ENCODE measurements at places on chromosomes 12 and 14. TPM values are rescaled to one million over a fixed set of nuclear protein-coding genes. Genes with fewer than 3 reads are reported as not detected.

DNA sequence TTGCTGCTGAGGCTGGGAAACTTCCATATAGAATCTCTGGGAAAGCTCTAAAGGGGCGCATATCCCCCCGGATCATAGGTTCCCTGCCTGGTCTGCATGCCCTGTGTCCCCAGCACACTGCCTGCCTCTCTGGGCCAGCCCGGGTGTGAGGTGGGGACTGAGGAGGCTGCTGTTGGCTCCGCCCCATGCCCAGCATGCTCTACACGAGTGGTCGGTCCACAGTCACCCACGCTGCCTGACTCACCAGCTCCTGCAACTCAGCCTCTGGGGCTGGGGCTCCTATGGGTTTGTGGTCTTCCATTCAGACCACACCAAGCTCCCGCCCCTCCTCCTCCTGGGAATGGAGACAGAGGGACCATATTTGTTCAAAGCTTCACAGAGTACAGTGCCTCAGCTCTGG lies 88.5 kb upstream of the ANO2 start:
- no peak for ATAC-seq

DNA sequence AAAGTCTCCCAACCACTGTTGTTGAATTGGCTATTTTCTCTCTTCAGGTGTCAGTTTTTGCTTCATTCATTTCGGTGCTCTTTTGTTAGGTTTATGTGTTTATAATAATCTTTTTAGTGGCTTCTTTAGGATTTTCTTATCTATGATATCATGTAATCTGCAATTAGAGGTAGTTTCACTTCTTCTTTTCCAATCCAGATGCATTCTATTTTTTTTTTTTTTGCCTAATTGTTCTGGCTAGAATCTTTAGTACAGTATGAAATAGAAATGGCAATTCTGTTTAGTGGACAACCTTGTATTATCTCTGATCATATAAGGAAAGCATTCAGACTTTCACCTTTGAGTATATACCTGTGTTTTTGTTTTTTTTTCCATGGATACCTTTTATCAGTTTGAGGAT lies 17.4 kb downstream of the CNOT2 start:
- no peak for ATAC-seq

GRCh38 chr12:94988471-94988870 lies 15.0 kb downstream of the NDUFA12 start:
- ATAC-seq = no peak

DNA sequence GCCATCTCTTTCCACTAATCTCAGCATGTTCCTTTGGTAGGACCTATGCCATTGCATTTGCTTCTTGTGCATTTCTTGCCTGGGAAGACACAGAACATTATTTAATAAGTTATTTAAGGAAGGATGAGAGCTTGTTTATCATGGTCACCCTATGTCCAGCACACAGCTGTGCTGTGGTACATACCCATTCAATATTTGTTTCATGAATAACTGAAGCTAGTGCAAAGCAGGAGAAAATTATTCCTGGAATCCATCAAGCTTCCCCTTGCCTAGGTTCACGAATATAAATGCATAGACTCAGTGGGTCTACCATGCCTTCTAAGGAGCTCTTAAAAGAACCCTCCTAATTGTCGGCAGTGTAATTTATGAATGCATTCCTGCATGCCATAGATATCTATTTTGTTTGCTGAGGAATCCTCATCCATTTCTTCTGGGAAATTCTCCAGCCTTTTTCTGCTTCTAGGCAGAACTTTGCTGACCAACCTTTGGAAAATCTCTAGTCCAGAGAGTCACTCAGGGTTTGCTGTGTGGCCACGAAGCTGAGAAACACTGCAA lies 599.8 kb upstream of the TMEM132C start:
- ATAC-seq = no peak

DNA sequence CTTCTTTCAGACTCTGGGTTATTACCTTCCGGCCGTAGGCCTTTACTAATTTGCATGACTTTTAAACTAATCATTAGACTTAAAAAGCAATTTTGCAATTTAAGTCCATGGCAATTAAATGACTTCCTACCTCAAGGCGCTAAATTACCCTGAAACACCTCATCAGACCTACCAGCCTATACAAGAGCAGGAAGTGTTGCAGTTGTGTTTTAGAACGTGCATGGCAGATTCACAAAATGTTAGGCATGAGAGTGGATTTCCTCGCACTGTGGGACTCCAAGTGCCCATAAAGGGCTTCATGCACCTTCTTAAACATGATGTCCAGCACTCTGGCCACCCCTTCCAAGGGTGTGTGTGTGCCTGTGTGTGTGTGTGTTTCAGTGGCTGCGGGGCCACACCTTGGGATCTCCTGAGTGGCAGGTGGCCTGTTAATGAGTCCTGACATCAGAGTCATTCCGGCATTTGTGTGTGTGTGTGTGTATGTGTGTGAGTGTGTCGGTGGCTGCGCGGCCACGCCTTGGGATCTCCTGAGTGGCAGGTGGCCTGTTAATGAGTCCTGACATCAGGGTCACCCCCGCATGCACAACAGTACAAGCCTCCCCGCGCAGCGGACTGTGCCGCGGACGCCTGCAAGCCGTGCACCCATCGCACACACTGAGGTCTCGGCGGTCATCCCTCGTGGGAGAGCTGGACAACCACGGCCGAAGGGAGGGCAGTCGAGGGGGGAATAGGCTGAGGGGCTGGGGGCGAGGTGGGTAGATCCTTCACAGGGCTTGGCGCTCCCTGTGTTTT lies 900 bp downstream of the C2CD5 start:
- ATAC-seq = peak; percentile 78

- ATAC-seq = no peak
These were observed 442.5 kb downstream of the KCNH5 start for GRCh38 chr14:62602712-62603111.

- peak; percentile 96 for ATAC-seq
These were observed 53.4 kb downstream of the PLBD1 start for GRCh38 chr12:14514154-14514842.

- ATAC-seq = no peak
These were observed 423.6 kb downstream of the BTG1 start for GRCh38 chr12:91722072-91722471.

DNA sequence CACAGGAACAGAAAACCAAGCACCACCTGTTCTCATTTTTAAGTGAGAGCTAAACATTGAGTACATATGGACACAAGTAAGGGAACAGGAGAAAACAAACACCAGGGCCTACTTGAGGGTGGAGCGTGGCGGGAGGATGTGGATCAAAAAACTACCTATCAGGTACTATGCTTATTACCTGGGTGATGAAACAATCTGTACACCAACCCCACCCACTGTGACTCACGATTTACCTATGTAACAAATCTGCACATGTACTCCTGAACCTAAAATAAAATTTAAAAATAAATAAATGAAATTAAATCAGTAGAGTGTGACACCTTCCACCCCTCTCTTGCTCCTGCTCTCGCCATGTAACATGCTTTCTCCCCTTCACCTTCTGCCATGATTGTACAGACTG lies 615.5 kb downstream of the RPL10L start:
- no peak for ATAC-seq

DNA sequence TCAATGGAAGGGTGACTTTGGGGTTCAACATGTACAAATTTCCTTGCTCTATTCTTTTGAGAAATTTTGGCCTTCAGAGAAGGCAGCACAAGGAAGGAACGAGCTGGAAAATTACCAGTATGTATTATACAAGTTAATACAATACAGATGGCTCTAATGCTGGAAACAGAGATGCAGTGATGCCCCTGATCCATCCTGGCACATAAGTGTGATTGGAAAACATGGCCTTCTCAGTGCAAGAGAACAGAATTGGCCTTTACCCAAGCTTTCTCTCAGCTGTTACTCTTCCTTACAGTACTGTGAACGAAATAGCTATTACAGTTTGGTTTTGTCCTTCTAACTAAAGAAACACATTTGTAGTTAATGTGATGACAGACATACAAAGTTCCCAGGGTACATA lies 102.5 kb upstream of the GPHB5 start:
- no peak for ATAC-seq

DNA sequence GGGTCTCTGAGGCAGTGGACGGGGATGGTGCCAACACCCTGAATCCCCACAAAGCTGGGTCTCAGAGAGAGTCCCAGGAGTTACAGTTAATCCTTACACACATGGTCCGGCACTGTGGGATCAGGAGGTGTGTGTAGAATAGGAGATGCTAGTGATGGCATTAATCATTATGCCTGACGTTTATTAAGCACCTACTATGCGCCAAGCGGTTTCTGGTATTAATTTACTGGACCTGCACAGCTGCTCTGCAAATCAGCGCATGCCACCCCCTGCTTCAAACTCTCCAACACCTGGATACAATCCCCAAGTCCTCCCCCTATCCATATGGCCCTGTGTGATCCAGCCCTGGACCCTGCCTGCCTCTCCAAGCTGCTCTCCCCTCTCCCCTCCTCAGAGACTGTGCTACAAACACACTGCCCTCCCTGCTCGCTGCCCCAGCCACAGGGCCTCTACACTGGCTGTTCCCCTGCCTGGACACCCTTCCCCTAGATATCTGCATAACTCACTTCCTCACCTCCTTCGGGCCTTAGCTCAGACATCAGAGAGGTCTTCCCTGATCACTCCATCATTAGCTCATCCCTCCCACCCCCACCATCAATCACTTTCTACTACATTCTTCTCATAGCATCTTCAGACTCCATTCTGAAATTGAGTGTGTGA lies 86.0 kb downstream of the RFLNA start:
- ATAC-seq = no peak

DNA sequence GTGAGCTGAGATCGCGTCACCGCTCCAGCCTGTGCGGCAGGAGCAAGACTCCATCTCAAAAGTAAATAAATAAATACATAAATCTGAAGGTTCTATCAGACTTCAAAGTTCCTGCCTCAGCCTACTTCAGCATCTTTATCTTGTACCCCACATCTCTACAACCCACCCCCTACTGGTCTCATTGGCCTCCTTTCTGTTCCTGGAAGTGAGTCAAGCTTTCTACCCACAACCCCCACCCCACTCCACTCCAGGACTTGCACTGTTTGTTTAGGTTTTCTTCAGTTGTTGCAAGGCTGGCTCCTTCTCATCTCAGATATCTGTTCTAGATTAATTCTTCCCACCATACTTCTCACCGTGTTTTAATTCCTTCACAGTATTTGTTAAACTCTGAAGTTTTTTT lies 714 bp upstream of the PSMC6 start:
- ATAC-seq = no peak

GRCh38 chr12:132323171-132324010 lies 6.0 kb downstream of the GALNT9 start:
- ATAC-seq = no peak

DNA sequence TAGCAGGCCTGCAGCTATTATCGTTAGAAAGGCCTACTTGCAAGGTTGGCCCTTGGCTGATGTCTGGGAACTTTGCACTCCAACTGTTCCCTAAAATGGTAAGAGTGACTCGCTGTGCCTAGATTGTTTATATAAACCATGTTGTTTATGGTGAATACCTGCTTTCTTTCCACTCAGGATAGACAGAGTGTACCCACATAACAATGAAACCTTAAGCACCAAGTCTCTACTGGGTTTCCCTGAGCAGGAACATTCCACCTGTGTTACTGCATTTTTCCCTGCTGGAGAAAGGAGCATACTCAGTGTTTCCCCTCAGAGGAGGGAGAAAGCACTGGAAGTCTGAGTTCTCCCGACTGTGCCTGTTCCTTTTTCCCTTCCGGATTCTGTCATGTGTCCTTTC lies 32.8 kb downstream of the ERP29 start:
- no peak for ATAC-seq

- no peak for ATAC-seq
These were observed 56.2 kb upstream of the ARHGAP5 start for GRCh38 chr14:32020882-32021281.

GRCh38 chr12:54131641-54132280 lies 57.0 kb downstream of the SMUG1 start:
- no peak for ATAC-seq

- no peak for ATAC-seq
These were observed 140.1 kb downstream of the ATP23 start for GRCh38 chr12:58081488-58081887.

- peak; percentile 61 for ATAC-seq
These were observed at the start of gene DPY19L2 for GRCh38 chr12:63668028-63668799. Gene DPY19L2 (minus strand): TSS chr12:63668493. CDS start chr12:63668393, 100 bp downstream.

- ATAC-seq = no peak
These were observed 41.6 kb upstream of the CDK17 start for GRCh38 chr12:96441816-96442215.

DNA sequence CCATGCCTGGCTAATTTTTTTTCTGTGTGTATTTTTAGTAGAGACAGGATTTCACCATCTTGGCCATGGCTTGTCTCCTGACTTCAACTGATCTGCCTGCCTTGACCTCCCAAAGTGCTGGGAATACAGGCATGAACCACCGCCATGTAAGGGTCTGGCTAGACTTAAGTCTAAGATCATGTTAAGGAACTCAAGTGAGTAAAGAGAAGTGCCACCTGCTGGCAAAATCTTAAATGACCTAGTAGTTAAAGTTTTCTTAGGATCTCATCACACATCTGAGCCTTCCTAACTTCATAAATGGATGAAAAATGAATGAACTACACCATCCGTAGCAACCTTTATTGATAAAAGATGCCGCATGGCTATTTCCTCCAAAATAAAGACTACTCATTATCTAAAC lies 1.7 kb upstream of the C12orf56 start:
- no peak for ATAC-seq

- ATAC-seq = no peak
These were observed 324.6 kb downstream of the RAD51B start for GRCh38 chr14:68144051-68144681.

- no peak for ATAC-seq
These were observed 40.1 kb upstream of the NEDD1 start for GRCh38 chr12:96866801-96867590.

- ATAC-seq = peak; percentile 31
These were observed 117.4 kb upstream of the SOX5 start for GRCh38 chr12:24066865-24067264.

GRCh38 chr14:89489761-89490437 lies 72.9 kb upstream of the FOXN3 start:
- no peak for ATAC-seq

Gene PDE6H
- total RNA-seq = not detected

Gene SIX6
- not detected for total RNA-seq

Gene TSPAN19
- total RNA-seq = not detected

Gene TMEM132C
- total RNA-seq = 0.16 TPM

Gene KITLG
- 12.7 TPM for total RNA-seq

Gene ANO2
- total RNA-seq = 2.0 TPM

Gene ANAPC5
- total RNA-seq = 68.2 TPM

Gene SINHCAF
- total RNA-seq = 46.6 TPM

Gene SLCO1C1
- total RNA-seq = 0.20 TPM

Gene SHMT2
- total RNA-seq = 126 TPM

Gene NR2C1
- total RNA-seq = 13.0 TPM

Gene ACSM4
- total RNA-seq = not detected

Gene ANGEL1
- total RNA-seq = 9.3 TPM

Gene GLS2
- 2.6 TPM for total RNA-seq

Data from esophagus mucosa (tissue), 1 donor.